H1 (cell line): ENCODE measurements at places on chromosomes 11 and 22. TPM values are rescaled to one million over a fixed set of nuclear protein-coding genes. Genes with fewer than 3 reads are reported as not detected.

The SLC22A6 gene
- polyA plus RNA-seq = not detected in 2 replicates

The TUB gene
- polyA plus RNA-seq = 14.8 and 15.3 TPM in 2 replicates

The RAG1 gene
- polyA plus RNA-seq = 0.13 and 0.14 TPM in 2 replicates

The APOL6 gene
- polyA plus RNA-seq = 0.06 and 0.08 TPM in 2 replicates

The FAM76B gene
- polyA plus RNA-seq = 7.3 and 11.0 TPM in 2 replicates

The CNTF gene
- polyA plus RNA-seq = 0.33 and 0.41 TPM in 2 replicates

The GALR3 gene
- 0.77 and 1.1 TPM in 2 replicates for polyA plus RNA-seq

The ARAP1 gene
- 25.7 and 39.9 TPM in 2 replicates for polyA plus RNA-seq

The SCO2 gene
- polyA plus RNA-seq = 2.0 and 2.5 TPM in 2 replicates

The GRM5 gene
- polyA plus RNA-seq = 0.15 and 0.22 TPM in 2 replicates

The NNMT gene
- polyA plus RNA-seq = 0.38 TPM in 1 of 2 replicates, not detected in the other

The DRD2 gene
- polyA plus RNA-seq = 0.41 and 0.75 TPM in 2 replicates

GRCh38 chr11:28089378-28089777 lies 18.6 kb downstream of the KIF18A start:
- no peaks in the 10 kb centered on the region for H3K4me1 ChIP-seq
- no peaks in the 10 kb centered on the region for H3K27me3 ChIP-seq
- no peak overlapping the region for H3K4me3 ChIP-seq
- H3K27ac ChIP-seq = no peak overlapping the region
- H3K36me3 ChIP-seq = peaks cover 3% of the 10 kb centered on the region; the same call in 1 of the 2 replicates

GRCh38 chr11:114213622-114214021 lies 82.6 kb upstream of the NNMT start:
- no peaks in the 10 kb centered on the region for H3K27me3 ChIP-seq
- no peak for DNase-seq
- H3K36me3 ChIP-seq = no peaks in the 10 kb centered on the region
- H3K27ac ChIP-seq = no peak overlapping the region
- no peak overlapping the region for H3K4me3 ChIP-seq
- peaks cover 12% of the 10 kb centered on the region for H3K4me1 ChIP-seq

GRCh38 chr11:113296447-113297205 lies 17.8 kb upstream of the TTC12 start:
- H3K36me3 ChIP-seq = no peaks in the 10 kb centered on the region
- H3K27me3 ChIP-seq = no peaks in the 10 kb centered on the region
- DNase-seq = no peak

- H3K4me3 ChIP-seq = no peak overlapping the region
- no peaks in the 10 kb centered on the region for H3K4me1 ChIP-seq
- peak; percentile 46 for DNase-seq
- no peaks in the 10 kb centered on the region for H3K36me3 ChIP-seq
These were observed 171.9 kb downstream of the SHANK2 start for GRCh38 chr11:71080239-71081097.

DNA sequence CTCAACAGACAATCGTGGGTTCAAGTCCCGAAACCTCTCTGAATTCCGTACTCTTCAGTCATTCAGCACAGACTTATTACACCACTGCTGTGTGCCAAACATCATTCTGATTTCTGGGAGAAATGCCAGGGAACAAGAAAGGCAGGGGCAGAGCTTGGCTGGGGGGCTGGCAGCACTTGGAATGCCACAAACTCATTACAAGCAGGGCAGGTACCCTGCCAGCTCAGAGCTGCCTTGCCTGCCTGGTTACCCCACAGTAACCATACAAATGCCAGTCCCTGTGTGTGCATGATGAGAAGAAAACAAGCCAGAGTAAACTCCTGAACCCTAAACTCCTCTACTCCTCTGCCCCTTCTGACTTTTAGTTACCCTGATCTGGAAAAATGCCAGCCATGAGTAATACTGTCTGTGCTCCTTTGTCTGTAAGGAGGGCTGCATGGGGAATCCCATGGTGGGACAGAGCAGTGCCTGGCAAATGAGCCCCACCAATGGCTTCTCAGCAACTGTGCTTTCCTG lies 6.9 kb upstream of the RAD9A start:
- no peak overlapping the region for H3K27ac ChIP-seq
- no peak overlapping the region for H3K4me3 ChIP-seq
- DNase-seq = no peak
- H3K27me3 ChIP-seq = no peaks in the 10 kb centered on the region
- H3K4me1 ChIP-seq = peaks cover 2% of the 10 kb centered on the region; the same call in 1 of the 2 replicates
- no peaks in the 10 kb centered on the region for H3K36me3 ChIP-seq

GRCh38 chr11:85021058-85021457 lies 606.1 kb downstream of the DLG2 start:
- H3K4me1 ChIP-seq = no peaks in the 10 kb centered on the region; the same call in 1 of the 2 replicates
- no peaks in the 10 kb centered on the region for H3K36me3 ChIP-seq
- H3K27ac ChIP-seq = no peak overlapping the region
- DNase-seq = no peak

GRCh38 chr11:78957476-78958245 lies 383.0 kb upstream of the NARS2 start:
- peaks cover 2% of the 10 kb centered on the region for H3K36me3 ChIP-seq
- no peak overlapping the region for H3K27ac ChIP-seq
- no peak for DNase-seq

- DNase-seq = no peak
- H3K27me3 ChIP-seq = no peaks in the 10 kb centered on the region
- no peak overlapping the region for H3K27ac ChIP-seq
- no peaks in the 10 kb centered on the region for H3K36me3 ChIP-seq
These were observed 49.7 kb upstream of the NOX4 start for GRCh38 chr11:89540826-89541225.

DNA sequence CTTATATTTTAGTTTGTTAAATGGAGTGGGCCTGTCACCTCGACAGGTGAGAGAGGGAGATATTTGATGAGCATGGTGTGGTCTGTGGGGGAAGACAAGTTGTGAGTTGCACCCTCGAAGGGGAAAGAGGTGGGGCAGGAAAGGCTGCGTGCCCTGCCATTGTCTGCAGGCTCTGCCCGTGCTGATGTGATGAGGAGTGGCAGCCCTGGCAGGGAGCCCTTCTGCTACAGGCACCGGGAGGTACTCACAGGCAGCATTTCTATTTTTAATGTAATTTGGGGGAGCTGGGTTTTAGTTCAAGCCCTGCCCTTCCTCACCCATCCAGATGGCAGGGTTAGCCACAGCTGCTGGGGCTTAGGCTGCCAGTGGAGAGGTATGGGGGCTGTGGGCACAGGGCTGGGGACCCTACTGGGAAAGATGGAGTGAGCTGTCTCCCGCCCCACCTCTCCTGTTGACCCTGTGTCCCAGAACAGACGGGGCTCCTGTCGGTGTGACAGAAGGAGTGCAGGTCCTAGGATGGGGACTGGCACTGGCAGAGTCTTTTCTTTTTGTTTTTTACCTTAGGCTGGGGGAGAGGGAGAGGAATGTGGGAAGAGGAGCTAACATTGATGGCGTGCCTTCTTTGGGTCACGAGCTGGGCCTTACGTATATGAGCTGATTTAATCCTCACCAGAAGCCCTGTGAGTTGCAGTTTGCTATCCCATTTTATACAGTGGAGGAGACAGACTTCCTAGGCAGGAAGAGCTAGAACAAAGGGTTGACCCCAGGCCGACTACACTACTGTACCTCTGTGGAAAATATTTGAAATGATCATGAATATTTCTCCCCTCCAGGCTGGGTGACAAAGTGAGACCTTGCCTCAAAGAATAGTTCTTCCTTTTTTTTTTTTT lies 51.6 kb downstream of the CEP164 start:
- no peak overlapping the region for H3K27ac ChIP-seq
- no peaks in the 10 kb centered on the region for H3K4me1 ChIP-seq
- no peaks in the 10 kb centered on the region for H3K36me3 ChIP-seq
- DNase-seq = no peak
- no peak overlapping the region for H3K4me3 ChIP-seq

- no peaks in the 10 kb centered on the region for H3K27me3 ChIP-seq
- H3K27ac ChIP-seq = 0 out of 2 replicates have a peak overlapping the region, but pooled peaks have one; percentile 48
- H3K36me3 ChIP-seq = peaks cover 10% of the 10 kb centered on the region
- no peak for DNase-seq
These were observed 761 bp upstream of the NXF1 start for GRCh38 chr11:62805961-62806441.

- H3K27me3 ChIP-seq = no peaks in the 10 kb centered on the region
- H3K36me3 ChIP-seq = no peaks in the 10 kb centered on the region
- DNase-seq = no peak
- no peak overlapping the region for H3K4me3 ChIP-seq
These were observed 418.8 kb downstream of the DYNC2H1 start for GRCh38 chr11:103528046-103528445.

DNA sequence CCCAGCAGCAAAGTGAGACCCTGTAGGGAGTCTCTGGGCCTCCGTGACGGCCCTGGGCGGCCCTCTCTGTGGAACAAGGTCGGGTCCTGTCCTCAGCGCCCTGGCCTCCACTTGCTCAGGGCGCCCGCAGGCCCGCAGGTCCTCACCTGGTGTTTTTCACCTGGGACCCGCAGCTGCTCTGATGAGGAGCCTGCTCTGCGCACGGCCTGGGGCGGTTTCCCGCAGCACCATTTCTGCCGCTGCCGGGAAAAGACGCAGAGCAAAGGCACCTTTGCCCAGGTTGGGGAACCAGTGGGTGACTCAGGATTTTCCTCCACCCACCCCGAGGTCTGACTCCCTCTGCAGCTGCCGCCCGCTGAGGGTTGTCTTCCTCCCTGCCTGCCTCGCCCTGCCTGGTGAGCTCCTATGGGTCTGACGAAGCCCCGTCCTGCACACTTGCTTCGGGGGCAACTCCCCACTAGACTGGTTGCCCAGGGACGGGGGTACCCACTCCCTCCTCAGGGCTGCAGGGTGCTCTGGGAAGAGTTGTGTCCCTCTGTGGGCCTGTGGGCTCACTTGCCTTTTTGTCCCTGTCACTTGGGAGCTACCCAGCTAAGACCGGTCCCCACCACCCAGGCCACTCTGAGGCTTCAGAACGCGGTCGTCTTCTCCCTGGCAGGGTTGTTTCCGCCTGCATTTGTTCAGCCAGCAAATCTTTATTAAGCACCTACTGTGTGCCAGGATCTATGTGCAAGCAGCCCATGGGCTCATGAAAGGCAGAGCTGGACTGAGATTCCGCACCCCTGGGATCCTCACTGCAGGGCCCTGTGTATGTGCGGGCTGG lies 89.5 kb downstream of the KCNQ1 start:
- no peak overlapping the region for H3K27ac ChIP-seq
- no peaks in the 10 kb centered on the region for H3K36me3 ChIP-seq
- DNase-seq = peak; percentile 56
- no peak overlapping the region for H3K4me3 ChIP-seq

- no peak for DNase-seq
- no peak overlapping the region for H3K4me3 ChIP-seq
- H3K27ac ChIP-seq = no peak overlapping the region
- no peaks in the 10 kb centered on the region for H3K4me1 ChIP-seq
- no peaks in the 10 kb centered on the region for H3K36me3 ChIP-seq
These were observed 44.9 kb downstream of the CPT1A start for GRCh38 chr11:68796801-68797200.

GRCh38 chr22:45335854-45336522 lies 26.3 kb downstream of the FAM118A start:
- no peak for DNase-seq
- H3K27me3 ChIP-seq = no peaks in the 10 kb centered on the region
- H3K36me3 ChIP-seq = no peaks in the 10 kb centered on the region

GRCh38 chr11:65884716-65885092 lies 3.6 kb downstream of the FIBP start:
- H3K27me3 ChIP-seq = peaks cover 3% of the 10 kb centered on the region
- H3K4me3 ChIP-seq = no peak overlapping the region
- no peak for DNase-seq

DNA sequence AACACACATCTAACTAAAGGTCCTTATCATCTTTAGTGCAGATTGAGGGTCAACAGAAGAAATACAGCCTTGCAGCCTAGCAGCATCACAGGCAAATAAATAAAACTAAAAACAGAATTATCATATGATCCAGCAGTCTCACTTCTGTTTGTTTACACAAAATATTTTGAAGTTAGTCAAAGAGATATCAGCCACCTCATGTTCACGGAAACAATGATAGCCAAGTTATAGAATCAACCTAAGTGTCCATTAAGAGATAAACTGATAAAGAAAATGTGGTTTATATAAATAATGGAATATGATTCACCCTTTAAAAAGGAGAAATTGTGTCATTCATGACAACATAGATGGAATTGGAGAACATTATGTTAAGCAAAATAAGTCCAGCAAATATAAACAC lies 738.1 kb upstream of the CCDC90B start:
- H3K27me3 ChIP-seq = no peaks in the 10 kb centered on the region
- no peaks in the 10 kb centered on the region for H3K36me3 ChIP-seq
- no peak overlapping the region for H3K27ac ChIP-seq
- no peak for DNase-seq
- H3K4me3 ChIP-seq = no peak overlapping the region

- H3K27ac ChIP-seq = no peak overlapping the region
- peaks cover 2% of the 10 kb centered on the region for H3K36me3 ChIP-seq
- H3K4me3 ChIP-seq = no peak overlapping the region
- no peaks in the 10 kb centered on the region for H3K4me1 ChIP-seq
These were observed 60.7 kb downstream of the TTC17 start for GRCh38 chr11:43419460-43419859.

DNA sequence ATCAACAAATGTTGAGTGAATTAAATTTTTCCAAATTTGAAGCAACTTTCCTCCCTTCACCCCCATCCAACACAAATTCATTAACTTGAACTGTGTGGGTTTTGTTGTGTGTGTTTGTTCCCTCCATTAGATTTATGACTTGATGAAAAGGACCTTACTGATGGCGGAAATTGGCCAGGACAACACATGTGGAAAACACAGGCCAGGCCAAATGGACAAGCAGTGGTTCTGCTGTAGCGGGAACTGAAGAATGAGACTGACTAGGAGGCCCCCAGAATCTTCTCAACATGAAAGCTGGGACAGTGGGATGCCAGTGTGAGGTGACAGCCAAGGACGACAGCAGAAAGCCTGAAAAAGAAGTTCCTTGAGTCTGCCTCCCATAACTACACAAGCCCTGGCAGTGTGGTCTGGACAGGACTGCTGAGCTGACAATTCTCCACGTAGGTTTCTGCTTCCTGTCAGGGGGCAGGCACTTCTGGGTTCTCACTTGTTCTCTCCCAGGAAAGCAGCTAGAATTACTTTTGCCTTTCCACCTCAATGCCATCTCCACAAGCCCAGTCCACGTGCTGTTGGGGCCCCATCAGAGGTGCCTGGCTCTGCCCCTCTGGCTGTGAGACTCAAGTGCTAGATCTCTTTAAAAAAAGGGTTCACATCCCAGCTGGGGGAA lies 94.3 kb downstream of the ETS1 start:
- H3K4me1 ChIP-seq = peaks cover 12% of the 10 kb centered on the region
- no peak overlapping the region for H3K27ac ChIP-seq
- no peaks in the 10 kb centered on the region for H3K36me3 ChIP-seq
- H3K4me3 ChIP-seq = no peak overlapping the region
- no peak for DNase-seq
- no peaks in the 10 kb centered on the region for H3K27me3 ChIP-seq

GRCh38 chr22:24088816-24089215 lies 77.7 kb downstream of the CABIN1 start:
- no peak for DNase-seq
- no peaks in the 10 kb centered on the region for H3K4me1 ChIP-seq
- H3K27ac ChIP-seq = no peak overlapping the region
- H3K36me3 ChIP-seq = peaks cover 46% of the 10 kb centered on the region
- H3K27me3 ChIP-seq = no peaks in the 10 kb centered on the region
- H3K4me3 ChIP-seq = no peak overlapping the region

- H3K4me3 ChIP-seq = peak overlapping the region; percentile 50
- no peak for DNase-seq
- no peaks in the 10 kb centered on the region for H3K27me3 ChIP-seq
- no peaks in the 10 kb centered on the region for H3K36me3 ChIP-seq
- H3K27ac ChIP-seq = no peak overlapping the region
These were observed 40.2 kb upstream of the CELSR1 start for GRCh38 chr22:46577368-46578249.

GRCh38 chr11:6608726-6609501 lies 3.1 kb downstream of the TAF10 start:
- no peak overlapping the region for H3K4me3 ChIP-seq
- no peak for DNase-seq
- H3K36me3 ChIP-seq = peaks cover 36% of the 10 kb centered on the region
- H3K4me1 ChIP-seq = peaks cover 12% of the 10 kb centered on the region

- no peaks in the 10 kb centered on the region for H3K27me3 ChIP-seq
- H3K4me3 ChIP-seq = no peak overlapping the region
- no peaks in the 10 kb centered on the region for H3K4me1 ChIP-seq
These were observed 5.5 kb downstream of the H19 start for GRCh38 chr11:1992111-1992510.
